ENCODE measurements at places on chromosomes 1 and 21.

GRCh38 chr1:112985123-112985522 is 29.1 kb upstream of the SLC16A1 start:
- DNase-seq, result no peak

- no peak for DNase-seq
These were observed 326.3 kb downstream of the TBX15 start for GRCh38 chr1:118661769-118662320.

GRCh38 chr1:21751281-21751680 is 31.7 kb downstream of the USP48 start:
- DNase-seq, result no peak

- no peak for DNase-seq
These were observed 373.0 kb downstream of the PLPP3 start for GRCh38 chr1:56206391-56206790.

GRCh38 chr21:17690078-17690494 is 77.4 kb upstream of the BTG3 start:
- DNase-seq, result no peak

DNA sequence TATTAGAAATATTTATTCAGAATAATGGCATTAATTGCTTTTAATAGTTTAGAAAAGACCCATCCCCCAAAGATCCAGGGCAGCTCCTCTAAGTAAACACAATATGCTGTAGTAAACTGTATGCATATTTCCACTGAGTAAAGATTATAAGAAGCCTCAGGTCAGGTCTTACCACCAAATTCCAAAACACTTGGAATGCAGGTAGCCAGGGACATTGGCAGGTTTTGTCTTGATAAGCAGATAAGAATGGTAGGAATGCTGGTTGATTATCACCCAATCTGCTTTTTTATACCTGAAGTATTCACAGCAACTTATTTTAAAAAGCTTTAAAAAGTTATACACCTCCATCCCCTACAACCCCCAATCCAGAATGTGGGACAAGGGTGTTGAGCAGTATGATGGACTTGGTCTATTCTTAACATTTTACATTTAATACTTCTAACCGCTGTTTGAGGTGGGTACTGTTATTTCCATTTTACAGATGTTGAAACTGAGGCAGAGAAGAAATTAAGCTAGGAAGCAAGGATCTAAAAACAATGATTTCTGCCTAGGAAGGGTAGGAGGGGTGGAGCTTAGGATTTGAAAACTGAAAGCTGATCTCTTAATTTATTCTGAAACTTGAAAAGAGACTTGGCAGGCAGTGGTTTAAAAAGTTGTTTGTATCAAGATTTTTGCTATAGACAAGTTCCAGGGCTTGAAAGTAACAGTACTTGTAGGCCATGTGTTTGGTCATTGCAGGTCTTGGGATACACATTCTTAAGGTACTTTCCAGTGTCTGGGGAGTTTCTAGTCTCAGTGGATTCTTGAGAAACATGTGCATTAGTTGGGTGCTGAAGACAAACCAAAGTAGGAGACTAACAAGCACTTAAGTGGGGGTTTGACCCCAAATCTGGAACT is 15.6 kb upstream of the THEM4 start:
- DNase-seq, result no peak

DNA sequence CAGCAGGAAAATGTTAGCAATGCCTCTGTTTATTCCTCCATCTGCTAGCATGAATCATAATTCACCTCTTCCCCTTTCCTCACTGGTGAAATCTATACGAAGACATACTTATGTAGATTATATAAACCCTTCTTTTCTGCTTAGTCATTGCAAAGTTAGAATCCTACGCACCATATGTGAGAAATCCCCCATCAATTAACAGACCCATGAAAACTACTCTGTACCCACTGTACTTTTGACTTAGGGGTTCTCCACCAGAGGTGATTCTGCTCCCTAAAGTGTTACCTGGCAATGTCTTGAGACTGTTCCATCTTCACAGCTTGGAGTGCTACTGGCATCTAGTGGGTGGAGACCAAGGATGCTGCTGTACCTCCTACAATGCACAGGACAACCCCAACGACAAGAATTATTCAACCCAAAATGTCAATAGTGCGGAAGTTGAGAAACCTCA is 49.6 kb upstream of the KCTD3 start:
- no peak for DNase-seq

DNA sequence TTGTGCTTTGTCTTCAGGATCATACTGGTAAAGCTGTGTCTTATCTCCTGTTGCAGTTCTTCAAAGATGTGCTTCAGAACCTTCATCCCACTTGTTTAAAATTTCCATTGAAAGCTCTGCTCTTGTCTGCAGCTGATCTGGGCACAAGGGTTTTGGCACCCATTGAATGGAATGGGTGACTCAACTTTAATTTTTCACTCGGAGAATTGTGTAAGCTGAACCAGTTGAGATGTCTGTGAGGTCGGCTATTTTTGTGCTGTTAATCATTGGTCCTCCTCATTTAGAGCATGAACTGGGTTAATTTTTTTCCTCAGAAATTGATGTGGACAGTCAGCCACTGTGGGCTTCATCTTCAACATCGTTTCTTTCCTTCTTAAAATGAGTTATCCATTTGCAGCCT is 252.1 kb downstream of the TM2D1 start:
- DNase-seq, result no peak

GRCh38 chr1:10450836-10451235 is 1.0 kb downstream of the CORT start:
- no peak for DNase-seq

DNA sequence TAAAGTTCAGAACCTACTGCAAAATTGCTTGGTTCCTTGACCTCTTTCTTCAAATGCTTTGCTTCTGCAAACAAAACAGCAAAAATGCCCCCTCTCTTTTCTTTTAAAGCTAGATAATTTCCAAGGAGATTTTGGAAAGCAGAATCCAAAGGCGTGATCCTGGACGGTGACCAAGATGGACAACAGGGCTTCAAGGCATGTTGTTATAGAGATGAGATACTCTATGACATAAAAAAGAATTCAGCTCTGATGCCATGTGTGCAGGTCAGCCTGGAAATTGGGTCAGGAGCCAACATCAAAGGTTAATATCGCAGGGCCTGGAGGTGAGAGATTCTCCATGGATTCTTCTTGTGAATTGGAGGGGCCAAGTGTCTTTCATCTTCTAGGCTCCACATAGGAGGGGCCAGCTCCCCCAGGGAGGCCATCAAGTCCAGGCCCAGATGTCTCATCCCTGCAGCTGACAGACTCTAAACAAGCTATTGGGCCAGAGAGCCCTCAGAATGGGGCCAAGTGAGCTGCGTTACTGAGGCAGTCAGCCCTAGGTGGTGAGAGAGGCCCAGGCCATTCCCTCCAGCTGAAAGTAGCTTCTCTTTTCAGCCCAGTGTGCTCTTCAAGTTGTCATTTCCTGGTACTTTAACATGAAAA is 45.5 kb downstream of the NMNAT2 start:
- no peak for DNase-seq

- DNase-seq, result no peak
These were observed 4.7 kb upstream of the ACADM start for GRCh38 chr1:75719810-75720209.

DNA sequence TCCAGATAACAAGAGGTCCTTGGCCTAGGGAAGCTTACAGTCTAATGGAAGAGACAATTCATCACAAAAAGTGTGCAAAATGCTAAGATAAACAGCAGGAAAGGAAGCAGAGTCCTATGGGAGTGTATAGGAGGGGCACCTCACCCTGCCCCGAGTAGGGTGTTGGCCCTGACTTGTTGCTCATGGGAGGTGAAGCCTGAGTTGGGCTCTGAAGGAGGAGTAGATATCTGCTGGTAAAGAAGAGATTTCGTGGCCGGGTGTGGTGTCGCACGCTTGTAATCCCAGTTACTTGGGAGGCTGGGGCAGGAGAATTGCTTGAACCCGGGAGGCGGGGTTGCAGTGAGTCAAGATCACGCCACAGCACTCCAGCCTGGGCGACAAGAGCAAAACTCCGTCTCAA is 18.6 kb upstream of the GPR37L1 start:
- no peak for DNase-seq

- no peak for DNase-seq
These were observed 41.7 kb upstream of the CD2 start for GRCh38 chr1:116712510-116712909.

DNA sequence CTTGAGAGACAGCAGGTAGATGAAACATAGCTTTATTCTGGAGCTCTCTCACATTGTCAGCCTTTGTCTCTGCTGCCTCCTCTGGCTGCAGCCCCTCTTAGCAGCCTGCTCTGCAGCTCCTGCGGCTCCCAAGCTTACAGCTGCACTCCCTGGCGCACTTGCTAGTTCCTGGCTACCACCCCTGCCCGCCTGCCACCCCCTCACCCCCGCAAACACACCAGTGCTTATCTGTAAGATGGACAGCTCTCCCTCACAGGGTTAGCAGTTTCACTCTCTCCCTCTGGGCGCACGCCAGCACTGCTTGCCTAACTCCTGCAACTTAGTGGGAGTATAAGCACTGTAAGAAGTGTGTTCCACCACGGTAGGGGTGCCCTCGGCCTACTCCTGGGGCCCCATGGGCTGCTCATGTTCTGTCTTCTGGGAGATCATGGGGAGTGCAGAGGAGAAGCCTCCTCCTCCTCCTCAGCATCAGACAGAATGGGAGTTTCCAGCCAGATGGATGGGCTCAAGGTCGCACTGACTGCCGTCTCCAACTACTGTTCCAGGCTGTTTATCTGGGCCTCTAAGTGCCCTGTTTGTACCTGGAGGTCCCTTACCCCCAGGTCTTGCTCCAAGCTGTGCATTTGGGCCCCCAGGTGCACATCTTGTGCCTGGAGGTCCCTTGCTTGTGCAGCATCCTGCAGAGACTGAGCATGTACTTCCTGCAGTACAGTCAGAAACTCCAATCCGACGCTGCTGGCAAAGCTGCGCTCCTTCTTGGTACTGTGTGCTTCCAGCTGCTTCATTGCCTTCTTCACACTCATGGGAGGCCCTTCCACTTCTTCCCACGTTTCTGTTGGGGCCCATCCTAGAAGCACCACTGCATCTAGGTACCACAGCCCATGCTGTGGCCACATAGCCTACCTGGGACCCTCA is 1388.1 kb downstream of the AMY1C start:
- DNase-seq, result no peak

DNA sequence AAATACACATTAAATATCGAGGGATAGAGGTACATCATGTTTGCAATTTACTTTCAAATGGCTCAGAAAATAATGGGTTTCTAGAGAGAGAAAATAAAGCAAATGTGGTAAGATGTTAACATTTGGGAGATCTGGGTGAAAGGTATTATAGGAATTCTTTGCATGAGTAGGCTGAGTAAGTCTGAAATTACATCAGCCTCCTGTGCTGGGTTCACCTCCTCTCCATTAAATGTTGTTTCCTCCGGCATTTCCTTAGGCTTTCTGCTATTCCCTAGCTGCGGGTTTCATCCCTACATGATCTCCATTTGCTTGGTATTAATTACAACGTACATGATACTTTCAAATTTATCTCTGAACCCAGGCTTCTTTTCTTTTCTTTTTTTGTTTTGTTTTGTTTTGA is 31.6 kb downstream of the ZMYND12 start:
- DNase-seq, result no peak

DNA sequence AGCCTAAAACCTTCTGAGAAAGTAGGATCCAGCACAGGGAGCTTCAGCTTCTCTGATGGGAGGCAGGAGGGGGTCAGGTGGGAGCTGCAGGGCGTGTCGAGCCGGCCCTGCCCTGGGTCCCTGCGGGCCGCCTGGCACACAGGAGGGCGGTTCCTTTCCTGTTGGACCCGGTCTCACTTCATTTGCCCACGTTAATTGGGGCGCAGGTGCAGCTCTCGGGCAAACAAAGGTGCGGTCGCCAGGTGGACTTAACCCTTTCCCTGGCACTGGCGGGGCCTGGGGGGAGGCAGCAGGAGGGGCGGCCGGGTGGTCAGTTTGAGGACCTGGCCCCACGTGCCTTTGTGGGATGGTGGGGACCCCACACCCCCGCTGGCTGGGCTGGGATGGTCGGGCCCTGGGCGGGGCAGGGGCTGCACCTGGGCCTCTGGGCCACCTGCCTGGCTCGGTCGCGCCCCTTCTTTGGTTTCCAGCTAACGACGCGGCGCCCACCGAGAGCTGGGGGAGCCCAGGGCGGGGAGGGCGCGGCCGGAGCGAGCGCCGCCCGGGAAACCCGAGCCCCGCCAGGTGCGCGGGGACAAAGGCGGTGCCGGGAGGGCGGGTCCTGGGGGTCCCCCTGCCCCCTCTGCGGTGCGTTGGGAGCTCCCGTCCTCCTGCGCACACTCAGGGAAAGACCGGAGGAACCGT is 20.8 kb upstream of the C1orf159 start:
- no peak for DNase-seq

DNA sequence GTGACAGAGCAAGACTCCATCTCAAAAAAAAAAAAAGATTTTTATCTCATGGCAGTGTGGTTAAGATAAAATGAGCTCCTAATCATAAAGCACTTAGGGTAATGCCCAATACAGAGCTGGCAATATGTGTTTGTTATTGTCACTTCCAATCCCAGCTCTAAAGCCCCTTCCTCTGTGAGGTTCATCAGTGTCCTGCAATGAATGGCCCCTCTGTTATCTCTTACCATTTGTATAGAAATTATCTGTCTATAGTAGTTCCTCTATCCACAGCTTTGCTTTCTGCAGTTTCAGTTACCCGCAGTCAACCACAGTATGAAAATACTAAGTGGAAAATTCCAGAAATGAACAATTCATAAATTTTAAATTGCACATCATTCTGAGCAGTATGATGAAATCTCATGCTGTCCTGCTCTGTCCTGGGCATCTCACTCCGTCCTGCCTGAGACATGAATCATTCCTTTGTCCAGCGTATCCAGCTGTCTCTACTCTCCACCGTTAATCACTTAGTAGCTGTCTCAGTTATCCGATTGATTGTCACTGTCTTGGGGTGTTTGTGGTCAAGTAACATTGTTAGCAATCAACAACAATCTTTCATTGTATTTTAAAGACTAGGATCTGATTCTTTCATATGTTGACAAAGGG is 50.2 kb upstream of the DNAH14 start:
- DNase-seq, result no peak

DNA sequence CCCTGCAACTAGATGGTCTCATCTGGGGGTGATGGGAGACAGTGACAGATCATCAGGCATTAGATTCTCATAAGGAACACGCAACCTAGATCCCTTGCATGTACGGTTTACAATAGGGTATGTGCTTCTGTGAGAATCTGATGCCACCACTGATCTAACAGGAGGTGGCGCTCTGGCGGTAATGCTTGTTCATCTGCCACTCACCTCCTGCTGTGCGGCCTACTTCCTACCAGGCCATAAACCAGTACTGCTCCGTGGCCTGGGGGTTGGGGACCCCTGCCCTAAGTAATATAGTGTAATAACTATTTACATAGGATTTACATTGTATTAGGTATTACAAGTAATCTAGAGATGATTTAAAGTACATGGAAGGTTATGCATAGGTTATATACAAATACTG is 134.9 kb downstream of the CLEC20A start:
- DNase-seq, result no peak
